ENCODE measurements at places on chromosomes 7 and 10.

DNA sequence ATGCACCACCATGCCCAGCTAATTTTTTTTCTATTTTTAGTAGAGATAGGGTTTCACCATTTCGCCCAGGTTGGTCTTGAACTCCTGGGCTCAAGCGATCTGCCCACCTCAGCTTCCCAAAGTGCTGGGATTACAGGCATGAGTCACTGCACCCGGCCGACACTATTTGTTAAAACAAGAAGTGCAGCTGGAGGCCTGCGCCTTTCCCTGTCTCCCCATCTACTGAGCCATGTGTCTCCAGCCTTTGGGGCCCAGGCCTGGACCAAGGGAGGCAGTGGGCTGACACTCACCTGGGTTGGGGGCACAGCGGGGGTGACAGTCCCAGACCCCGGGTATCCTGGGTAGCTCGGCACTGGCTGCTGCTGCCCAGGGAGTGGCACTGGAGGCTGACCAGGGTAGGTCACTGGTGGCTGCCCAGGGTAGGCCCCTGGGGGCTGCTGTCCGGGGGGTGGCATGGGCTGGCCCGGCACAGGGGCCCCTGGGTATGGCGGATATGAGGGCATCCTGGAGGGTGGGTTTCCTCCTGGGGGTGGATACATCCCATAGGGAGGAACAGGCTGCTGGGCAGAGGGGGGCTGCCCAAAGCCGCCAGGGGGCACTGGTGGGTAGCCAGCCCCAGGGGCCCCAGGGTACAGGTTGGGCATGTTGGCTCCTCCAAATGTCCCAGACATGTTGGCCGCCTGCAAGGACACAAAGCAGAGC is 36.3 kb downstream of the PLAC9 start:
- no peak for DNase-seq

DNA sequence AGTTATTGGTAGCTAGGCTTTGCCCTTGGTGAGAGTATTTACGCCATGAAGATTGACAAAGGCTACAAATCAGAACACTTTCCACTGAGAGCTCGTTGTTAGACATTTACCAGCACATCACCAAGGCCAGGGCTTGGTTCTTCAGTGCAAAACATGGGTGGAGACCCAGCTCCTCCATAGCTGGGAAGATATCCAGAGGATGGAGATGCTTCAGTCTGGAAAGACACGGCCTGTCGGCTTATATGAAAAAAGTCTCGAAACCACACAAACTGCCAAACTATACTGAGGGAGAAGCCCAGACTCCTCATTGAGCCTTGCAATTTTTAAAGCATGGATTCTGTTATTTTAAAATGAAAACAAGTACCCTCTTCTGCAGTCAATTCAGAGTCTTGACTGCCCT is 83.4 kb upstream of the ANLN start:
- DNase-seq, result no peak

DNA sequence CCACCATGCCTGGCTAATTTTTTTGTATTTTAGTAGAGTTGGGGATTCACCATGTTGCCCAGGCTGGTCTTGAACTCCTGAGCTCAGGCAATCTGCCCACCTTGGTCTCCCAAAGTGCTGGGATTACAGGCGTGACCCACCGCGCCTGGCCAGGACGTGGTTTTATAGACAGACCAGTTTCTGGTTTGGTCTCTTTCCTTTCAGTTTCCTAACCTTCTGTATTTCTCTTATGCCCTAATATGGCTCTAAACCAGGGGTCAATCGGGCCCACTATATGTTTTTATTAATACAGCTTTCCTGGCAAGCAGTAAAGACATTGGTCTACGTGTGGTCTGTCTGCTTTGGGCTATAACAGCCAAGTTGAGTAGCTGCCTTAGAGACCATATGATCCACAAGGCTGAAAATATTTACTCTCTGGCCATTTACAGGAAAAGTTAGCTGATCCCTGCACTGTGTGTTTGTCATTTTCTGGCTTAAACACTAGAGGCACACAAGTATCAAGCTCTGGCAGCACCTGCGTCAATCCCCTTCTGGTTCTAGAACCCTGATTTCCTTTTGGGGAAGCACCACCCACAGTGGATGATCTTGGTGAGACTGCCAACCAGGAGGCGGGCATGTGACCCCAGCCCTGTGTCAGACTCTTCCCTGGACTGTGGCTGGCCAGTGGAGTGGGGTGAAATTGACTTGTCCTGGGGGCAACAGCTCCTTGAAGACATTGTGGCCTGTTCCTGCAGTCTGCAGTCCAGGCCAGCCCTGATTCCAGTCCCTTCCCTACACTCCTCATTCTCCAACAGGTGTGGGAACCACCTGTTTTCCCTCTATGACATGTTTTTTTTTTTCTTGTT is 497.2 kb downstream of the PLXNA4 start:
- DNase-seq, result no peak

GRCh38 chr10:102007796-102008195 is 48.2 kb downstream of the ARMH3 start:
- no peak for DNase-seq

DNA sequence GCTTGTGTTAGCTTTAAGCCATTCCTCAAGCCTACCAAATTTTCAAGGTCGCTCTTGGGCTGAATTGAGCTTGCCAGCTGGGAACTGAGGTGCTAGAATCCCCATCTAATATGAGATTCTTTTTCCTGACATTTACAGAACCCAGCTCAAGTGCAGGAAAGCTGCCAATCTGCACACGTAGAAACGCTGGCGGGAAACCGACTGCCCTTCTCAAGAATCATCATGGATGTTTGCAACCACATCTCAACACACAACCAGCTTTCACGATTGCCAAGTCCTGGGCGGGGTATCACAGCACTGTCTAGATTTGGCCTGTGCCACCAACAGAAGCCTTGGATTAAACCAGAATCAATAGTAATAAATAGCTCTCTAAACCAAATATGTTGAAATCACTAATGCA is 203.7 kb downstream of the DIP2C start:
- DNase-seq, result no peak

DNA sequence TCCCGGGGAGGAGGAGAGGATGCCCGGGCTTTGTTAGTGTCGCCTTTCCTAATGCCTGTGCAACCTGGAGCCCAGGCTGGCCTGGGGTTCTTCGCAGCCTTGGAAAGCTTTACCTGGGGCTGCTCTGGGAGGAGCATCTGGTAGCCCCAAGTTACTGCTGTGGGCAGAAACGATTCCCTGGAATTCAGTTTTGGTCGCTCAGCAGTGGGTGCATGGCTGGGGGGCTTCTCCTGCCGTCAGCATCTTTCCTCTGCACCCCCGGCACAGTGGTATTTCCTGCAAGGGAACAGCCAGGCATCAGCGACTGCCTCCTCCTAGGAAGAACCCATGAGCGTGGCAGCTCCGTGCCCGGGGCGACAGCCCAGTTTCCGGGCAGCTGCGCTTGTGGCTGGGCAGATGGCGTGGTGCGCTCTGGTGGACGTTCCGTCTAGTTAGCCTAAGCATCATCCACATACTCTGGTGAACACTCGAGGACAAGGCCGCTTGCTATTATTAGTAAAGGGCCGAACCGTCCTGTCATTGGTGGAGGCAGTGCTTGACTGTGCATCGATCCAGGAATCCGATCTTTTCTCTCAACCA is 107.0 kb upstream of the BTBD16 start:
- no peak for DNase-seq

DNA sequence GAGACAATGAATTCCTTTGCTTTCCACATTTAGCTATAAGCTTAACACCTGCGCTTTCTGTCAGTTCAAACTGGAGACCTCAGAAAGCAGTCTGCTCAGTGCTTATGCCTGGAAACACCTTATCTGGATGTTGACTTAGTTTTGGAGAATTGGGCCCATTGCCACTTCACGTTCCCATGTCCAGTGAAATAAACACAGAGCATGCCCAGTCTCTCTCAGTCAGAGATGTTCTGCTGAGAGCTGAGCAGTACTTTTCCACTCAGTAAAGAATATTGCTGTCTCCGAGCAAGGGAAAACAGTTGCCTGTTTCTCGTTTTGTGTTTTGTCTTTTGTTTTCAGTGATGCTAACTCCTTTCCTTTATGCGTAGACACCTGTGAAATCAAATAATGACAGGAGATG is 83.2 kb upstream of the PRR15 start:
- DNase-seq, result no peak

DNA sequence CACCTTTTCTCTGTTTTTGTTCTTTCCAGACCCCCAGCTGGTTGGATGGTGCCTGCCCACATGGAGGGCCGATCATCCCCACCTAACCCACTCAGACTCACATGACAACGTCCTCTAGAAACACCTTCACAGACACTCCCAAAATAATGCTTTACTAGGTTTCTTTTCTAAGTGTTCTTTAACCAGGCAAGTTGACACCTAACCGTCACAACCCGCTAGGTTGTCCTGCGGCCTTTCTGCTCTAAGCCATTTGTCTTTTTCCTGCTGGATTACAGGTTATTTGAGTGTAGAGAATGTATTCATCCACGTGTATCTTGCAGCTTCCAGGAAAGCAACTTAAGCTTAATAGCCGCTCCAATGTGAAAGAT is 54.8 kb downstream of the CHN2 start:
- DNase-seq, result no peak

DNA sequence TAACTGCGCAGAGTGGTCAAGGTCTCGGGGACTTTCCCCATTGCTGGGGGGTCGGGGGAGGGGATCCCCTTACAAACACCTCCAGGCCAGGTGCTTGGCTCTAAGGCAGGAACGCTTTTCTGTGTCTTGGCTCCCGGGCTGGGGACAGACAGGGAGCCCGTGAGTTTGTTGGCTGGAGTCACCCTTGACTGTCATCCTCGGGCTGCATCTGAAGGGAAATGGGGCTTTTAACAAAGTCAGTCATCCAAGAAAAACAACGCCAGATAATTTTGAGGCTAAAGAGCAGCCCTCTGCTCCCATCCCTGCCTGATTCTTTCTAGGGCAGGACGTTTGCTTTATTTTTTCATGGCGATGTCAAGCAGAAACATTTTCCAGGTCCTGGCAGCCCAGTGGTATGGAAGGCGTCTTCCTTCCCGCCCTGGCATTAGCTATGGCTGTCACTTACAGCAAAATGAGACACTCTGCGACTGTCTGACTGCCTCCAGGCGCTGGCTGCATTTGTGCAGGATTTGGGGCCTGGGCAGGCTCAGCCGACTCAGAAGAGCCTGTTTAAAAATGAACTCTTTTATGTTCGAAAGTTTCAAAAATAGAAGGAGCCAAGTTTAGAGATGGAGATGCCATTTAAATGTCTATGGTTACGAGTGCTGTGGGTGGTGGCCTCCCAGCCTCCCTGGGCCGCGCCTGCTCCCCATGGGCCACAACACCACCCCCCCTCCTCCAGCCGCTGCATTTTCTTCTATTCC is 54.7 kb upstream of the TNS3 start:
- no peak for DNase-seq

- DNase-seq, result no peak
Measured at GRCh38 chr7:157158400-157158799, 19.7 kb downstream of the UBE3C start.

DNA sequence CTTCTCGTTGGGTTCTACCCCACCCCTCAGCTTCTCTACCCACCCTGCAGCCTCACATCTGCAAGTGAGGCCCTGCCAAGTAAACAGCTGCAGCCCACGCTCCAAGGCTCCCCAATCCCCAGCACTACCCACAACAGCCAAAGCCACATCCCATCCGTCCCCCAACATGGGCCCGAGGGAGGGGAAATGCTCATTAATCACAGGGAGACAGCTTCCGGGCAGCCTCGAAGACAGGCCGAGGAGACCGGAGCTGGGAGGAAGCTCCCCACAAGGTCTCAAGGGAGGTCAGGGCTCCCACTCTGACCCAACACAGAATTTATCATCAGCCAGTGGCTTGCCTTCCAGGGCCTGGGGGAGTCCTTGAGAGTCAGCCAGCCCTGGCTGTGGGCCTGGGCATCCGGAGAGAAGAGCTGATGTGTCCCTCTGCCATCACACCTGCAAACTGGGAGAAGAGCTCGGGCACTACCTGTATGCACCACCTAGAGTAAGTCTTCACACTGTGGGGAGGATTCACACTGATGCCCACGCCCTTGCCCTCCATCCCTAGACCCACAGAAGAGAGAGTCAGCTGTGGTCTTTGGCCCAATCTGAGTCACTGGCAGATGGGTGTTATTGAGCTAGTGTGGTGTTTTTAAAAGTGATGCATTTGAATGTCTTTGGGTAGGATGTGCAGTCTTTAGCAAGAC is 115.5 kb upstream of the ZMIZ1 start:
- no peak for DNase-seq

GRCh38 chr7:101947899-101948298 is 130.5 kb downstream of the CUX1 start:
- DNase-seq, result no peak

- DNase-seq, result no peak
Measured at GRCh38 chr10:27865221-27865635, 119.6 kb upstream of the MKX start.

DNA sequence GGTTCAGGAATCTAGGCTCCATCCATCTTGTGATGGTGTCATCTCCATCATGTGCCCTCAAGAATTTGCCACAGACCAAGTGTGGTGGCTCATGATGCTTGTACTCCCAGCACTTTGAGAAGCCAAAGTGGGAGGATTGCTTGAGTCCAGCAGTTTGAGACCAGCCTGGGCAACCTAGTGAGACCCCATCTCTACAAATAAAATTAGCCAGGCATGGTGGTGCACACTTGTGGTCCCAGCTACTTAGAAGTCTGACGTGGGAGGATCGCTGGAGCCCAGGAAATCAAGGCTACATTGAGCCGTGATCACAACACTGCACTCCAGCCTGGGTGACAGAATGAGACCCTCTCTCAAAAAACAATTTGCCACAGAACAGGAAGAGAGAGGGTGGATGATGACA is 53.0 kb upstream of the SEPHS1 start:
- no peak for DNase-seq

- DNase-seq, result no peak
Measured at GRCh38 chr7:150323682-150324372, 482 bp upstream of the ACTR3C start.

DNA sequence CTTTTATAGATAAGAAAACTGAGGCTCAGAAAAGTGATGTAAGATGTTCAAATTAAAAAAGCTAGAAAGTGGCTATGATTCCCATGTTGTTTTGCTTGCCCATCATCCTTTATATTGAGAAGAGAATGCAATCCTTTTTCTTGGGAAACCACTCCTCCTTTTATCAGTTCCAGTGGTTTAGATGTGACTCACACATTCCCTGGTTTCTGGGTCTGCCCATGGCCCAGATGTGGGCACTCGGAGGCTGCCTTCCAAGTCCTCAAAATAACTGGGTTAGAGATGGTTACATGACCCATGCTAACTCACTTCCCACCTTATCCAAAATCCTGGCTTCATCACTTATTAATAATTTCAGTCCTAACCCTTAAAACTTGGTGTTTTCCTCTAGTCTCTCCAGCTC is 550.0 kb downstream of the MDFIC start:
- DNase-seq, result no peak

DNA sequence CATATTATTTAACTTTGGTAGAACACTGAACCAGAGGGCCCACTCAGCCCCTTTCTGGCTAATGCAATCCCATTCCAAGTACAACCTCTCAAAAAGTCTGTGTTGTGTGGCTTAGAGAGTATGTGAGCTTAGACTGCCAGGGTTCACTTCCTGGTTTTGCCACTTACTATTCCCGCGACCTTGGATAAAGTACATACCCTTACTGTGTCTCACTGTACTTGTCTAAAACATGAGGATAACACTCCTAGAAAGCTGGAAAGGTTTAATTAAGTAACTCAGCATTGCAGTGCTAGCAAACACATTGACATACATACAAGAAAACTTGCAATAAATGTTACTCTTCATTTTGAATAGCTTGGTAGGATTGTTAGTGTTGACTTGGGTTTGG is 215.8 kb downstream of the CHCHD3 start:
- DNase-seq, result no peak

- DNase-seq, result no peak
Measured at GRCh38 chr10:35304649-35305048, 31.7 kb upstream of the CCNY start.
